ENCODE measurements at places on chromosomes 1 and 21.
A peak's percentile ranks its signal among the peaks of the same experiment; 100 is the strongest.

DNA sequence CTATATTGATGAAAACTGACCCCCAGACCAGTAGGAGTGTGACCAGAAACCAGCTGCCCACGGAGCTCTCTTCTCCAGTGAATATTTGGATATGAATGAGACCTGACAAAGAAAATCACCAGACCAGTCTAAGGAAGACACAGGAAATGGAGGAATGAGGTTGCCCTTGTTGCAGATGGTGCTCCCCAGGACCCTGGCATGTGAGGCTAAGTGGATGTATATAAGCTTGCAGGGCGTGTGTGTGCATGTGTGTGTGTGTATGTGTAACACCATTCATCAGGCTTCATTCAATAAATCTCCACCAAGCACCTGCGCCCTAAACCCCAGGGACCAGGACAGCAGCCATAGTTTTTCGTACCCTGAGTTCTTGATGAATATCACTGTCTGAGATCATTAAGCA, 14.4 kb downstream of the PHLDA3 start:
- no peak for DNase-seq

GRCh38 chr1:10271869-10272268, 61.5 kb downstream of the KIF1B start:
- DNase-seq = no peak

- no peak for DNase-seq
These were observed 951 bp upstream of the LINGO4 start for GRCh38 chr1:151806170-151806569.

DNA sequence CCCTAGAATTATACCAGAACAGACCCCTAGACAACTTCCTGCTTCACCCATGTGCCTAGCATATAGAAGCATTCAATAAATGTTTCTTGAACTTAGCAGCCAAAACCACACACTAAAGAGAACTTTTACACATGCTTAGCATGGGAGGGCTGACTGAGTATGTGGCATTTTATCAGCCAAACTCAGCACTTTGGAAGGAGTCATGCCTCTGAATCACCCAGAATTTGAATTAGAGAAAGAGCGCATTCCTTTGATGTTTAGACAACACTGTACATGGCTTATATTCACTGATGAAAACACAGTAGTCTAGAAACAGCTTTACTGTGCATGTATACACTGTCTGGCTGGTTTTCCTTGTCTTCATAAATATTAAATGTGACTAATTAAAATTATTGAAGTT, 26.1 kb downstream of the SPAG17 start:
- no peak for DNase-seq

DNA sequence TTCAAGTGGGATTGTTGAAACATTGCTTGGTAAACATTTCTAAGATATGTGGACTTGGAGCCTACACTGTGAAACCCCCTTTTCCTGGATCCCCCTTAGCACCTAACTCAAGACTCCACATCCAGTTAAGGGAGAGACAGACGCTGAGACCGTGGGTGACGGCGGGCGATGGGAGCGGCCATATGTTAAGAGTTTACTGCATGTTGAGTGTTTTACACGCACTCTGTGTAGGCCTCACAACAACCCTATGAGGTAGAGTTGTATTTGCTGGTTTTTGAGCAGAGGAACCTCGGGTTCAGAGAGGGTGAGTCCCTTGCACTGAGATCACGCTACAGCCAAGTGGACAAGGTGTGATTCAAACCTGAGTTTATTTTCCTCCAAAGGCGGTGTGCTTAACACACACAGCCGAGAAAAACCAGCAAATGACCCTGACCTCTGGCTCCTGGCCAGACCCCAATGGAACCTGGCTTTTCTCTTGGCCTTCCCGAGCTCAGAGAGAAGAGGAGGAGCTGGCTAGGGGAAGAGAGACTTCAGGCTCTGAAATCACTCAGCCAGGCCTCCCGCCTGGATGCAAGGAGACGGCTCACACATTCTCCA, 46.9 kb upstream of the GOLT1A start:
- no peak for DNase-seq

GRCh38 chr1:67977756-67978155, 72.7 kb downstream of the DIRAS3 start:
- DNase-seq = no peak

DNA sequence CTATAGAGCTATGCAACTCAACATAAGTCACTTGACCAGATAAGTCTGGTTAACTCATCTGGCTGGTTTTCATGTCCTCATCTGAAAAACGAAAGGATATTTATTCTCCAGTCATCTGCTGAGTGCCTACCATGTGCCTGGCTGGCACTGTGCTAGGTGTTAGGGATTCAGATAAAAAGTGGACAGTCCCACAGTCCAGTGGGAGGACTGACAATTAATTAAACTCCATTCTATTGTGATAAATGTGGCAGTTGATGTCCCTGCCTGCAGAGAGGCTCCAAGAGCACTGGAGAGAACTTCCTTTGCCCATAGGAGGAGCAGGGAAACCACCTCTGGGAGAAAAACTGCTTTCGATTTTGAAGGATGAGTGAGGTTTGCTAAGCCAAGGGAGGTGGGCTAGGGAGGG, 5.4 kb downstream of the NUAK2 start:
- no peak for DNase-seq

GRCh38 chr1:83017701-83018100, 981.2 kb downstream of the TTLL7 start:
- DNase-seq = no peak

GRCh38 chr1:8937701-8938100, 8.0 kb upstream of the CA6 start:
- no peak for DNase-seq

DNA sequence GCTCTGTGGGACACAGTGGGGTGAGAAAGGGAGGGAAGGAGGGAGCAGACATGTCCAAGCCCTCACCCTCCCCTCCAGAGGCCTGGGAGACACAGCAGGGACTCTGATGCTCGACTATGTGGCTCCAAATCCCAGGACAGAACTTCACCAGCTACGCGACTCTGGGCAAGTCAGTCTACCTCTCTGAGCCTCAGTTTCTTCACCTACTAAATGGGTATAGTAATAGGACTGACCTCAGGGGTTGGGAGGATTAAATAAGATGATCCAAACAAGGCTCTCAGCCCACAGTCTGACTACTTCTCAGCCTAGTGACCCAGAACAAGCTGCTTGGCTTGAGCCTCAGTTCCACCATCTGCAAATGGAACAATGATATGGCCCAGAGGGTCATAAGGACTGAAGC, 19.6 kb downstream of the SDC3 start:
- DNase-seq = no peak

GRCh38 chr21:45234127-45234526, 53.6 kb downstream of the POFUT2 start:
- DNase-seq = no peak

DNA sequence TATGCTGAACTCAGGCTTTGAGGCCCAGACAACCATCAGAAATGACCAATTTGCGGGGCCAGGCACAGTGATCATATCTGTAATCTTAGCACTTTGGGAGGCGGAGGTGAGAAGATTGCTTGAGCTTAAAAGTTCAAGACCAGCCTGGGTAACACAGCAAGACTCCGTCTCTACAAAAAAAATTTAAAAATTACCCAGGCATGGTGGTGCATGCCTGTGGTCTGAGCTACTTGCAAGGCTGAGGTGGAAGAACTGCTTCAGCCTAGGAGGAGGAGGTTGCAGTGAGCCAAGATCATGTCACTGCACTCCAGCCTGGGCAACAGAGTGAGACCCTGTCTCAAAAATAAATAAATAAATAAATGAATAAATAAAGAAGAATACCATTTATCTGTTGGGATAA, 156.5 kb downstream of the EIF4G3 start:
- DNase-seq = no peak

GRCh38 chr1:943545-944340, 15.3 kb downstream of the NOC2L start:
- no peak for DNase-seq

DNA sequence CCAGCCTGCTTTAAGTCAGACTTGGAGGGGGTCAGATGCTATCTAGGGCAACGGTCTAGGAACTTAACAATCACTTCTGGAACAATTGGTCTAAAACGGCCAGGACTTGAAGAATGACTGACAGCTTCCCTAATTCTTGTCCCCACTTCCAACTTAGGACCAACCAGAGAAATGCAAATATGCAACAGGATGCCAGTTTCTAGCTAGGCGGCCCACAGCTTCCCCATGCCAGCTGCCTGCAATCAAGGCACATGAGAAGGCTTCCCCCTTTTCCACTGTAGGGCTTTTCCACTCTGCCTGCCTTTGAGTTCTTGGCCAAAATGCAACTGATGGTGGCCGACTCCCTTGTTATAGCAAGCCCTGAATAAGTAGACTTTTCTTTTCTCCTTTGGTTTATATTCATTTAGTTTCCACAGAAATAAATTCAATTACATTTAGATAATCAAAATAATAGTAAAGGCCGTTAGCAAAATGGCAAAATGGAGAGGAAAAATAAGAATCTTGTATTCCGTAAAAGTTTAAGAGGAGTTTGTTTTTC, 80.9 kb downstream of the BACH1 start:
- no peak for DNase-seq

DNA sequence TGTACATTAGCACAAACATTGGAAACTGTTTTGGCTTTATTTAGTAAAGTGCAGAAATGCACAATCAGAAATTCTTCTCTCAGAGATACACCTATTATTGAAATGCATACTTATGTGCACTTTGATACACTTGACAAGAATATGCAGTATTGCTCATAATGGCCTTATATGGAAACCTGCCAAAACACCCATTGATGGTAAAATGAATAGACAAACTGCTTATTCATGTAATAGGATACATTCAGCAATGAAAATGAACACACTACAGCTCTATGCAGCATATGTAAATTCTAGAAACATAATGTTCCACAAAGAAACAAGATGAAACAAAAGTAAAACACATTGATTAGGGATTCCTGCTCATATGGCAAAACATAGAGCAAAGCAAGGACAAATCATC, 223.9 kb downstream of the S1PR1 start:
- DNase-seq = no peak

- DNase-seq = no peak
These were observed 103.1 kb downstream of the GALNT2 start for GRCh38 chr1:230170153-230170547.

- DNase-seq = peak; percentile 95
These were observed 16.9 kb downstream of the IER5 start for GRCh38 chr1:181105134-181106021.

DNA sequence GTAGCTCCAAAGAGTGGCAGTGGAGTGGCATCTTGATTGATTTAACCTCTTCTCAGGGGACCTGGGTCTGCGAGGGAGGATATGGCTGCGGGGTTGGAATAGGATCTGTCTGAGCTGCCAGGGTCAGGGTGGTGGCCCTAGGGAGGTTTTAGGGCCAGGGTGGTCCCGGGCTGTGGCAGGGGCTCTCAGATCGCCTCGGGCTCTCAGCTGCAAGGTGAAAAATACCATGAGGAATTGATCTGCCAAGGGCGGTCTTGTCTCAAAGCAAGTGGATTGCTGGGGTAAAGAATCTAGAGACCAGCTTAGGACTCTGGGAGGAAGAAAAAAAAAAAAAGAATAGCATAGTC, 3.7 kb downstream of the SIM2 start:
- DNase-seq = no peak

- no peak for DNase-seq
These were observed 8.5 kb upstream of the FYB2 start for GRCh38 chr1:56827711-56828110.

- peak; percentile 81 for DNase-seq
These were observed 6.8 kb upstream of the AKR1A1 start for GRCh38 chr1:45543581-45544417.

- DNase-seq = no peak
These were observed 37.7 kb upstream of the BCL10 start for GRCh38 chr1:85313888-85314696.

GRCh38 chr21:18987520-18988026, 584.0 kb upstream of the TMPRSS15 start:
- DNase-seq = no peak

- no peak for DNase-seq
These were observed 187.4 kb downstream of the HMCN1 start for GRCh38 chr1:185921636-185922035.
